ENCODE measurements at places on chromosomes 12 and 14.

- DNase-seq: no peak
Measured at GRCh38 chr14:69241577-69241976, 18.4 kb upstream of the GALNT16 start.

- no peak for DNase-seq
Measured at GRCh38 chr14:100675699-100676684, 50.7 kb upstream of the DLK1 start.

- no peak for DNase-seq
Measured at GRCh38 chr12:65756956-65757511, 67.2 kb upstream of the HMGA2 start.

DNA sequence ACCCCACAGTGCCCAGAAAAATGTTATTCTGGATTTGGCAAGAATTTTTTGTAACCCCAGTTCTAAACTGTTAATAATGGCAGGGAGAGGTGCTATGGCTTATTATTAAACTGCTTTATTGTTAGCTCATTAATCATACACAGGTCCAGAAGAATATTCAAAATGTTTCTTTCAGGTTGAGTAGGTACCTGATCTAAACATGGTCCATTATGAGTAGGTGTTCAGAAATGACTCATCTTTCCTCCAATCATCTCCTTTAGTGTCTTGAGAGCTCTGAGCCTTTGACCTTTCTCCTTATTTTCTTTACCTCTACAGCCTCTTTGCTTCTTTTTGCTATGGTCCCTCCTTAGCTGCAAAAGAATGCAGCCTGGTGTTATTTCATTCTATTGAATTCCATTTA lies 211.0 kb upstream of the GARIN6 start:
- no peak for DNase-seq

DNA sequence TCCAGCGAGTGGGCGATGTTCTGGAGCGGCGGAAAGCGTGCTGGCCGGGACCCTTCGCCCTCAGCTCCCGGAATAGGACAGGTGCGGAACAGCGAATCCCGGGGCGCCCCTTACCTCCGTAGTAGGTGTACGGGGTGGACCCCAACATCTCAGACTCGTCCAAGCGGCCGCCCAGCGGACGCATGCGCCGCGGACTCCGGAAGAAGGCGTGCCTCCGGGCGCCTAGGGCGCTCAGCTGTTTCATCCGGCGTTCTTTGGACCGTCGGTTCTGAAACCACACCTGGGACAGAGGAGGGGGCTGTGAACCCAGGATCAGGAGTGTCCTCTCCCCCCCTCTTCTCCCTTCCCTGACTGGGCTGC lies 4.5 kb downstream of the LHX5 start:
- DNase-seq: no peak

GRCh38 chr12:132131952-132132351 lies 12.2 kb downstream of the DDX51 start:
- no peak for DNase-seq

GRCh38 chr14:60485598-60486251 lies at the start of gene C14orf39:
TSS of gene C14orf39 (minus strand) at chr14:60486063. CDS start at chr14:60485078, 985 bp downstream.
- DNase-seq: no peak

- DNase-seq: peak; percentile 45
Measured at GRCh38 chr14:37595809-37596621, 586 bp downstream of the TTC6 start.

DNA sequence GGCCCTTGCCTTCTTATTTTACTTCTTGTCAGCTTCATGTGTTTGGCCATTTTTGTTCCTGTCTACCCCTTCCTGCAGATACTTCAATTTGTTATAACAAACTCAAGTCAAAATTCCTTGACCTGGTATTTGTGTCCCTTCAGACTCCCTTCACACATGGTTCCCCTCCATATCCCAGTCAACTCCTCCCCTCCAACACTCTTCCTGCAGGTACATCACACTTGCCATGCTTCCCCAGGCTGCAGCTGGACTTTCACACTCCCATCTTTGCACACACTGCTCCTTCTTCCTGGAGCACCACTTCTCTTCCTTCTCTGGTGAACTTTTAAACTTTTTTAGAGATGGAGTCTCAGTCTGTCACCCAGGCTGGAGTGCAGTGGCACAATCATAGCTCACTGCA lies 18.9 kb upstream of the FIGNL2 start:
- no peak for DNase-seq

GRCh38 chr14:77691259-77691658 lies 16.6 kb downstream of the ALKBH1 start:
- no peak for DNase-seq

DNA sequence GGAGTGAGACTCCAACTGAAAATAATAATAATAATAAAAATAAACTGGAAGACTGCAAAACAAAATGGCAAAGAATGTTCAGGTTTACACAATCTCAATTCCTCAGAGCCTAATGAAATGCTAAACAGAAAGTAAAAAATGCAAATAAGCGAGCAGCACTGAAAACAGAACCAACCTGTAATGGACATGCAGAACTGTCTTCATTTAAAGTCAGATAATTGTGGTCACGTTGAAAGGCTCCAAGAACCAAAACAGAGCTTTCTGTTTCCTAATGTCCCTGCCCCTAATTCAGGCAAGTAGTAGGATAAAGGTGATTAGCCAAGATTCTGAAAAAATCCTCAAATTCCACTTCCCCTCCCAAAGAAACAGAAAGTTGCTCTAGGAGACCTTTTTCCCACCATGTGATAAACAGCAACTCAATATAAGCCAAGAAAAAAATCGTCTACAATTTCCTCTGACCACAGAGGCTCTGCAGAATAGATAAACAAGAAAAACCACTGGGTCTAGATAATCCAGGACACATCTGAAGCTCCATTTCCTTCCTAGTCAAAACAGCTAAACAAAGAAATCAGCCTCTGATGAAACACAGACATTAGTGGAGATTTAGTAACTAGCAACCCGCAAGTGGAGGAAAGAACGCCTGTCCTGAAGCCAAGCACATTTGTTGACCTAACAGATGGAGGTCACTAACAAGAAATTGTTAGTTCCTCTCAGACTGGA lies 3.0 kb downstream of the MIS18BP1 start:
- DNase-seq: no peak

DNA sequence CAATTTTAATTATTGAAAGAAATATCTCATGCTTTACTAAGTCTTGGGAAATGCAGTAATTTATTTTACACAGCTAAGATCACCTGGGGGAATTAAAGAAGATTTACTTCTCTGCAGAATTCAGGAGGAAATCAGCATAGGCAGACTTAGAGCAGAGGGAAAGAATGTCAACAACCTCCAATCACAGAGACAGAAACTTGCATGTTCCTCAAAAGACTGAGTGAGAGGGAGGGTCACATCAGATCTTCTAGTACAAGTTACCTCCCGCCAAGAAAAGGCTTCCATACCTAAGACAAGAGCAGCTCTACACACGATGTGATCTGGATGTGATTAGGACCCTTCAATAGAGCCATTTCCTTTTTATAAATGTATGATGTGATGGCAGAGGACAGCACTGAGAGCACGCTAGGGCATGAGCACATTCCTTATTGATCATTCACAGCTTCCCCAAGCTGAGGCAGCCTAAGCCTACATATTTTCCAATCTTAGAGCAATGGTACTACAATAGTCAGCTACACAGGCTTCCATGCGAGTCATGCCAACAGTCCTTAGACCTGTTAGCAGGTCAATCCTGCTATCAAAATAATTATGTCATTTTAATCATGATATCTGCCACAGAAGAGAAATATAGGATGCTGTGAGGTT lies 403.3 kb downstream of the ETNK1 start:
- DNase-seq: no peak

- no peak for DNase-seq
Measured at GRCh38 chr14:69610874-69611171, 573 bp upstream of the SUSD6 start.

GRCh38 chr12:32522331-32523221 lies 123.2 kb downstream of the FGD4 start:
- peak; percentile 38 for DNase-seq

- no peak for DNase-seq
Measured at GRCh38 chr14:101839236-101839635, 77.7 kb downstream of the PPP2R5C start.

DNA sequence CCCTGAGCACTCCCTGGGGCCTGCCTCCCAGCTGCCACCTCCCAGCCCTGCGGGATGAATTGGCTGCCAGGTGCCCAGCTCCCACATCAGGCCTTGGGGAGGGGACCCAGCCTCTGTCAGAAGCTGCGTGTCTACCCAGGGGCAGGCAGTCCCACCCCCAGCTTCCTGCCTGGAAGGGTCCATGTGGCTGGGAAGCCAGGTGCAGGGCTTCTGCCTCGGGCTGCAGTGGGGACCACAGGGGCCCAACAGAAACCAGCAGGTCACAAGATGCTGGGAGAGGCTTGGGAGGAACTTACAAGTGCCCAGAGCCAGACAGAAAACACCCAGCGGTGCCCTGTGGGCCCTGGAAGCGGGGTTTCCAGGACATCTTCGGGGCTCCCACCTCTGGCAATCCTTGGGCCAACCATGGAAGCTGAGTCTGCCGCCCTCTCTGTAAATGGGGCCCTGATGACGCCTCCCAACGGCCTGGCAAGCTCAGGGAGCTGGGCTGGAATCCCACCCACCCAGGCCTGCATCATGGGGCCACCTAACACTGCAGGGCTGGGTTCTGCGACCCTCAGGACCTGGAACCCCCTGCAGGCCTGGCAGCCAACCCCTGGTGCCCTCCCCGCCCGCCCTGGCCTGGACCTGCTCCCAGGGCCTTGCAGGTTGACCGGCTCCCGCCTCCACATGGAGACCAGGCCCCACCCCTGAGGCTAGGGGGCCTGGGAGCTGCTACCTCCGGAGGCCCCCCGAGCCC lies 36.6 kb downstream of the CCNK start:
- no peak for DNase-seq

DNA sequence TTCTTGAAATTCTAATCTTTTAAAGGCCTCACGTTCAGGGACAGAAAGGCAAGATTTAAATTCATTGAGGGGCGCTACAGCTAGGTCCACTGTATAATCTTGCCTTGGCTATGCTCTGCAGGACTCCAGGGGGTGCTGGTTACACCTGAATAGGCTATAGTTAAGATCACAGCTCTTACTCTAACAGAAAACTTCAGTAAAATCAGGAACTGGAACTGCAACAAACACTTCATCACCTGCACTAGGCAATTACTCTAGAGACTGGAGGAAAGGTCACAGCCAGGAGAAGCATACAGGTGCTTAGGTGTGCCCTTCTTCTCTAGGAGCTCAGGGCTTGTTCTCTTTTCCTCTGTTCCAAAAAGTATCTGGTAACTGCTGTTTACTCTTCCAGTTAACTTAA lies 20.9 kb downstream of the SLCO1C1 start:
- no peak for DNase-seq

DNA sequence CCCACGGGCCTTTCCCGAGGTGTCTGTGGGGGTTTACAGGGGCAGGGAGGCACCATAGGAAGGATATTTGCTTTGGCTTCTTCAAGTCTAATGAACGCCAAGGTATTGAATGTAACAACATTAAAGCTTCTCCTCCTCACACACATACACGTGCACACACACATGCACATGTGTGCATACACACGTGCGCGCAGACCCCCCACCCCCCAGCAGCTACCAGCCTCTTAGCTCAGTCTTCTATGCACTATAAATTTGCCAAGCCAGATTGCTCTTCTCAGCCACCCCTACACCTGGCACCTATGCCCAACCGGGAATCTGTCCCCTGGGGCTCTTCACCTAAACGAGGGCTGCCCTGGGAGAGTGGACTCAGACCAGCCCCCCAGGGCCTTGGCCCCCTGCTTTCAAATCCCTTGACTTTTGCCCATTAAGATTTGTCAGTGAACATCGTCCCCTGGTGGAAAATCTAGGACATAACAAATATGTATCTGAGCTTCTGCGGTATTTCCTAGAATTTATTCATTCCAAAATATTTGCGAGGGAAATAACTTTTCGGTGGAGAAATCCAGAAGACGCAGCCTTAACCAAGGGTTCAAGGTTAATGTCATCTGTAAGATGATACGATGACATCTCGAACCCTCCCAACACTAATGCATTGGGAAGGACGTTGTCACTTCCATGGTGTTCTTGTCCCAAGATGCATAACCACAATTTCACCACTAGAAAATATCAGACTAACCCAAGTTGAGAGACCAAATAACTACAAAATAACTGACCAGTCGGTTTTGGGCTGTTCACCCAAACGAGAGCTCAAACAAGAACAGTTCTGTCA lies 330.4 kb downstream of the MED13L start:
- DNase-seq: no peak

- DNase-seq: no peak
Measured at GRCh38 chr12:105024928-105025327, 38.8 kb downstream of the NOPCHAP1 start.

GRCh38 chr14:35821564-35822411 lies 4.3 kb upstream of the BRMS1L start:
- no peak for DNase-seq

GRCh38 chr12:109157986-109158385 lies 41.6 kb downstream of the ACACB start:
- no peak for DNase-seq

- no peak for DNase-seq
Measured at GRCh38 chr12:4431866-4432265, 13.7 kb downstream of the FGF6 start.

GRCh38 chr14:24435192-24435810 lies 5.5 kb downstream of the KHNYN start:
- no peak for DNase-seq

- no peak for DNase-seq
Measured at GRCh38 chr14:61433169-61433568, 111.8 kb downstream of the PRKCH start.

GRCh38 chr12:81974762-81975161 lies 215.6 kb upstream of the PPFIA2 start:
- no peak for DNase-seq

GRCh38 chr12:110007881-110008280 lies 8.7 kb downstream of the ANKRD13A start:
- DNase-seq: peak; percentile 86

DNA sequence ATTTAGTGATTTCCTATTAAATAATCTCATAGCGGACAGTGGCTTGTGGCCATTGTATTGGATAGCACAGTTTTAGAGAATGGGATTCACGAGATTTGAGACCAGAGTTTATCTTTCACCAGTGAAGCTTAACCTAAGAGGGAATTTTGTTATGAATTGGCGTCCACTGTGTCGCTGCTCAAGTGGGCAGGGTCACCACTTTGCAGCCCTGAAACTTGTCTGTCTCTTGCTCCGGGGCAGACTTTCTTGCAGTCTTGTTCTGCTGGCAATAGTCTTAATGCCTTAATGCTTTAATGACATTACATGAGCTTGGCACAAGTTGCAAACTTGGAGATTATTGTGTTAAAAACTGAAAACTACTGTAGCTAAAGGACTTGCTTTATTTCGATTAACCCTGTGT lies 72.8 kb upstream of the PPM1H start:
- DNase-seq: no peak

GRCh38 chr14:89957791-89958190 lies 2.1 kb downstream of the TDP1 start:
- DNase-seq: no peak

- DNase-seq: no peak
Measured at GRCh38 chr12:779745-780734, 27.7 kb downstream of the WNK1 start.

GRCh38 chr14:67943947-67944346 lies 124.4 kb downstream of the RAD51B start:
- no peak for DNase-seq

GRCh38 chr12:52945389-52946232 lies 3.3 kb upstream of the KRT18 start:
- DNase-seq: no peak

- no peak for DNase-seq
Measured at GRCh38 chr12:20646239-20646827, 48.8 kb upstream of the SLCO1C1 start.

- no peak for DNase-seq
Measured at GRCh38 chr14:55706893-55707292, 126.9 kb downstream of the KTN1 start.
